Left renal cortex interstitium (tissue), 4 donors: ENCODE measurements at places on chromosomes 2 and 18.

- DNase-seq, result no peak
Observed at GRCh38 chr2:31383471-31384153, 30.9 kb downstream of the XDH start.

DNA sequence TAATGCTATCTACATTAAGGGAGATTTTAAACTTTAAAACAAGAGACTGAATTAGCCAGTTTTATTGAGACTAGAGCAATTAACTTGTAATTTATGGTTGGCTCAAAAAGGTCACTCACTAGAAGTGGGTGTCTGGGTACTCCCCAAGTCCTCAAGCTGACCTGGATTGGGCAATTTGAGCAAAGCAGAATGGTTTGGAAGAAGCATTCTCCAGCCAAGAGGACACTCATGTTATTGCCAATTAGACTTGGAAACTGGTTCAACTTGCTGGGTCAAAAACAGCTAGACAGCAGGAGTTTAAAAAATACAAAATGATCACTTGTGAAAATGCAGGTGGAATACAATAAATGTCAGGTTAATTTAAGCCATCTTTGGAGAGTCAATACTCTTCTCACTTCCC is 29.5 kb upstream of the MYO1B start:
- no peak for DNase-seq

DNA sequence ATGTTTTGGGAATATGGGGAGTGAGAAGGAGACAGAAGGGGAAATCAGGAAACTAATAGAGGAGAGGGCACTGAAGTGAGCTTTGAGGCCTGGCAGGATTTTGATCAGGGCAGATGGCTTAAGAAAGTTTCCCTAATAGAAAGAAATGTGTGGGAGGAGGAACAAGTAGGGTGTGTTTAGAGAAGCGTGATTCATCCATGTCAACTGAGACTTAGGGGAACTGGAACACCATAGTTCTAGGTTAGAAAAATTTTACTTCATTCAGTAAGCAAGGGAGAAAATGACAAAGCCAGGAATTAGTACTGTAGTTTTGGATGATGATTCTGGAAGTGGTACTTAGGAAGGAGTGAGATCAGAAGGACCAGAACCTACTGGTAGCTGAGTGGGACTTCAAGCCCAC is 296.0 kb downstream of the PLCL1 start:
- no peak for DNase-seq

DNA sequence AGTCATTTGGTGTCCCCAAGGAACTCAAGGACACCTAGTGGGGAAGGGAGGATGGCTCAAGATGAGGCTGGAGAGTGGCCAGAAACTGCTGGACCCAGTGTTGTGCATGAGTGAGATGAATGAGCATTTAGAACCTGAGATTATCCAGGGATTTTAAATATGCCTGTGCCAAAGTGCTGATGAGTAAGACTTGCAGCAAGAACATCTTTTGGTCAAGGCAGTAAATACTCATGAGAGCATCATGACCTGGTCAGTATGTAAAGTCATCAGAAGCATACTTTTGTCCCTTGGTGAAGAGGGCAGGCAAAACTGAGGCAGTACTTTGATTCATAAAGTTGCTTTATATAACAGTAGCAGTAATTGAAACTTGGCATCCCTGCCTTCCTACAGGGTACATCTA is 3.1 kb upstream of the SPP2 start:
- DNase-seq, result no peak

- DNase-seq, result no peak
Observed at GRCh38 chr2:73114273-73114867, 1.6 kb upstream of the RAB11FIP5 start.

- DNase-seq, result no peak
Observed at GRCh38 chr2:70716131-70716743, 51.8 kb downstream of the ADD2 start.

DNA sequence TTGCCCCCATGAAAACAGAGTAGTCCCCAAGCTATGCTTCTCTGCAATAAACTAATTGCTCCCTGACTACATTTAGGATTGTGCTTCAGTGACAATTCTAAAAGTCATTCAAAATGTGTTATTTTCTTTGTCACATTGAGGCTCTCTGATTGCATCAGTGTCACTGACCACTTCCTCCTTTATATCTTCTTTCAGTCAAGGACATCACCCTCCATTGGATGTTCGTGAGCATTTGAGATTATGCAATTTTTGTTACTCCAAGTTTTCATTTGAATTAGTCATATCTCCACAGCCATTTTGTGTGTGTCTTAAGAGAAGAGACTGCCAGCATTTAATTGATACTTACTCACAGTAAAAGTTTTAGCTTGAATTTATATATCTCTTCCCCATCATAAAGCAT is 780.8 kb upstream of the GCFC2 start:
- DNase-seq, result no peak

DNA sequence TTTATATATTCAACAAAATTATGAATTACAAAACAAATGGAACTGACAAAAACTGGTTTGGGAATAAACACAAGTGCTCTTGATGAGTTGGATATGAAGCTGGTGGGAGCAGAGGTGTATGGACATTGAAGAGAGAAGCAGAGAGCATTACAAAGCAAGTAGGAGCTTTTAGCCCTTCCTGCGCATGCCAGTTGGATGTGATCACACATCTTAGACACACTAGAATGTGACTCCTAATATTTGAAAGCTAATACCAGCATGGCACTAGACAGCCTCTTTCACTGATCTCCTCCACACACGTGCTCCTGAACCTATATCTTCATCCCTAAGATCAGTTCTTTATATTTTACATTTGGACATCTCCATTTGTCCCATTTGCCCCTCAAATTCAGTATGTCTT is 298.1 kb downstream of the MTX2 start:
- DNase-seq, result no peak

- DNase-seq, result no peak
Observed at GRCh38 chr2:164126960-164127660, 391.3 kb upstream of the FIGN start.

GRCh38 chr2:36530178-36530982 is 67.6 kb downstream of the FEZ2 start:
- DNase-seq, result no peak

GRCh38 chr2:64768491-64769005 is 114.8 kb upstream of the SERTAD2 start:
- no peak for DNase-seq

DNA sequence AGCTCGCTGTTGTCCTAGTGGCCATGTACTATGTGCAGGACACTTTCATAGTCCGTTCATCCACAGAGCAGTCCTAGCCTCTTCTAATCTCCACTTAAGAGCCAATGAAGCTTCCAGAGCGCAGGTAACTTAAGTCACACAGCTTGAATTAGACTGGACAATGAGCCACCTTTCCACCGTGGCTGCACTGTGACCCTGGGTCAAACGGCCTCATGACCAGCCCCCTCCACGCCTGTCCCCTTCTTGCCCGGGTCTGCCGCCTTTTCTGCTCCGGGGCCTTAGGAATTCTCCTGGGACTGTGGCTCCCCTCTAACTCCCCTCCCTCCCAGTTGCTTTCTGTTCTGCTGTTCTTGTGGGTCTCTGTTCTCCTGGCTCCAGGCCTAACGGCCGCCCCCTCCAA is 8.4 kb upstream of the PRKCE start:
- DNase-seq, result no peak

- no peak for DNase-seq
Observed at GRCh38 chr2:177052471-177052870, 160.1 kb upstream of the HNRNPA3 start.

- no peak for DNase-seq
Observed at GRCh38 chr2:157672129-157672528, 43.5 kb upstream of the ACVR1C start.

DNA sequence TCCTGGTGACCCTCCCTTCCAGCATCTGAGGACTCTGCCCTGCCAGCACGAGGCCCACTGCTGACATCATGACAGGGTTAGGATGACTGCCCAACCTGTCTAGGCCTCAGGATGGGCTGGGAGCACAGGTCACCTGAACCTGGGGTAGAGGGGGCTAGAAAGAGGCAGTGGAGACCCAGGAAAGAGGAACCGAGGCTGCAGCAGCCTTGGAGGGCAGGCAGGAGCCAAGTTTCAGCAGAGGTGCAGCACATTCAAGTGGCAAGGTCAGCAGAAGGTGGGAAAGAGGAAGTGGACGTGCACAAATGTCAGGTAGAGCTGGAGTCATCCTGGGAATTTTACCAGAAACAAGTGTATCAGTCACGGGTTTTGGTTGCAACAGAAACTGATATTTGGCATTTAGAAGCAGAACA is 13.6 kb upstream of the RAB10 start:
- no peak for DNase-seq

DNA sequence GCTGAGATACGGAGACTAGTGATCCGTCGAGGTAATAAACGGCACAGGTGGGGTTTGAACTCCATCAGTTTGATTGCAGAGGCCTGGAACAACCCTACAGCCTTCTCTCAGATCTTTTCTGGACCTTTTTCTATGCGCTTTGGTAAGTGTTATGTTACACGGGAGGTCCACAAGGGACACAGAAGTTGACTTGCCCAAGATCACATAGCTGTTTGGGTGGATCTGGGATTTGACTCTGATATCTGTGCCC is 1.1 kb upstream of the DNPEP start:
- DNase-seq, result no peak

DNA sequence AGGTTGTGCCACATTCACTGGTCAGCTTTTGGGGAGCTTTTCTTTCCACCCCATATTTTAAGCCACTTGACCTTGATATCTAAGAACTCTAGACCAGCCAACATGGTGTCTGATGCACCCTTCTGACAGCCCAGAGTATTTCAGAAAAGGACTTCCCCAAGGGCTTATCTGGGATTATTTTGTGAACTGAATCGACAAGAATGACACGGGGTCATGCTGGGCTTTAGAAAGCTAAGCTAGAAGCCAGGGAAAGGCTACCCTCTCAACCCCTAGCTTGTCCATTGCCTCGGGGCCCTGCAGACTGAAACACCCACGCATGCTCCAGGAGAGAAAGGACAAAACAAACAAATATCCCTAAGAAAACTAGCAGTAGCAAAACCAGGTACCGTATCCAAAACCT is 16.0 kb downstream of the SLC4A5 start:
- DNase-seq, result no peak

DNA sequence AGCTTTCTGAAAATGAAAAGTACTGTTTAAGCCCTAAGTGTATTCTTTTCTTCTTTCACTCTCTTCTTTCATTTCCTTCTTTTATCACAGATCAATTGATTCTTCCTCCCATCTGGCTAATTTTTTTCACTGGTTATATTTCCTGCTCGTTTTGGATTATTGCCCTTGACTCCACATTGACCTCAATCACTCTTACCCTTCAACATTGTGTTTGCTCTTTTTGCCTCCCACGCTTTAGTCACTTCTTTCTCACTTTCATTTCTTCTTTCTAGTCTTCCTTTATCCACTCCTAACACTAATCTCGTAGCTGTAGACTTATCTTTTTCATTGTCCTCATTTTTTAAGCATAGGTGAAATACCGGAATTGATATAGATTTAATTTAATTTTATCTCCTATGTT is 320.3 kb upstream of the VRK2 start:
- DNase-seq, result no peak

GRCh38 chr2:207253666-207254345 is 88.1 kb upstream of the KLF7 start:
- no peak for DNase-seq

DNA sequence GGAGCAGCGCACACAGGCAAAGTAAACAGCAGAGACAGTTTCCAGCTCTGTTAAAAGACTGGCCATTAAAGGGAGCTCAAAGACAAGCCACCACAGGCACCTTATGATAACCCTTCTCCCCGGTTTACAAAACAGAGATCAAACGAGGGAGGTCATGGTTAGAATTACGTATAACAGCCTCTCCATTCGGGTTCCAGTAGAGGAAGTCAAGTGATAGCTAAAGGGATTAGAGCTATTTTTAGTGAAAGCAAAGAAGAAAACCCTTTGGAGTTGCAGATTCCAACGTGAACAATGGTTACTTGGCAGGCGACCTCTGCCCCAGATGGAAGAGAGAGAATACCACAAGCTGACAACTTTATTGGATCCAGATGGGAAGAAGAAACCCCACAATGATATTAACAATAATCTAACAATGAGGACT is 31.2 kb upstream of the EDAR start:
- no peak for DNase-seq

DNA sequence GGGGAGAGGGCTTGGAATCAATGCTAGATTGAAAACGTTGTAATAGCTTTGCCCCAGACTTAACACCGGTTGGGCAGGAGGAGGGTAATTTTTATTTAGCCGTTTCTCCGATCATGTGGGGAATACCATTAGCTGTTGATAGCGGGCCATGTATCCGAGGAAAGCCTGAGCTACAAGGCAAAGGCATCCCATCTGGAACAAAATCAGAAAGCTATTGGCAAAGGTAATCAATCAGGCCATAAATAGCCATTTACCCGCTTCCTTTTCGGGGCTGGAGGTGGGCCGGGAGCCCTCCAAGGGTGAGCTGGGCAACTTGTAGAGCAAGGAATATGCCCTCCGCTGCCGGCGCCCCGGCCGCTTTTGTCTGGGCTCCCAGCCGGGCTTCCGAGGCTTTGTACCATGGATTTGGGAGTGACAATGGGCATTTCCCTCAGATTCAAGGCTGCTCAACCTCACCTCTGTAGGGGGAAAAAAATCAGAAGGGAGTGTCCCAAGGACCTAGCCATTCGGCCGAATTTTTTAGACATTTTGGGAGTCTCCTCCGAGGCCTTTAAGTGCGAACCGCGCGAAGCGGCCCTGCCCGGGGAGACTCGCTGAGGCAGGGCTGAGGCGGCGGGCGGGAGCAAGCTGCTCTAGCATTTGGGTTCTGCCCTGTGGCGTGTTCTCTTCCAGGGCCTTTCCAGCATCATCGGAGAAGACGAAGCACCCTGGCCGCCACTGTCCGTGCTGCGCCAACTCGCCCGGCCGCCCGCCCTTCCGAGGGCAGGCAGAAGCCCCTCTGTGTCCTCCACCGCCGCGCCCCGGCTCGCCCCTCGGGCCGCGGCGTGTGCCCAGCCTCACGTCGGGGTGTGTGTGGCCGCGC is 1.1 kb upstream of the HOXD9 start:
- DNase-seq, result no peak

DNA sequence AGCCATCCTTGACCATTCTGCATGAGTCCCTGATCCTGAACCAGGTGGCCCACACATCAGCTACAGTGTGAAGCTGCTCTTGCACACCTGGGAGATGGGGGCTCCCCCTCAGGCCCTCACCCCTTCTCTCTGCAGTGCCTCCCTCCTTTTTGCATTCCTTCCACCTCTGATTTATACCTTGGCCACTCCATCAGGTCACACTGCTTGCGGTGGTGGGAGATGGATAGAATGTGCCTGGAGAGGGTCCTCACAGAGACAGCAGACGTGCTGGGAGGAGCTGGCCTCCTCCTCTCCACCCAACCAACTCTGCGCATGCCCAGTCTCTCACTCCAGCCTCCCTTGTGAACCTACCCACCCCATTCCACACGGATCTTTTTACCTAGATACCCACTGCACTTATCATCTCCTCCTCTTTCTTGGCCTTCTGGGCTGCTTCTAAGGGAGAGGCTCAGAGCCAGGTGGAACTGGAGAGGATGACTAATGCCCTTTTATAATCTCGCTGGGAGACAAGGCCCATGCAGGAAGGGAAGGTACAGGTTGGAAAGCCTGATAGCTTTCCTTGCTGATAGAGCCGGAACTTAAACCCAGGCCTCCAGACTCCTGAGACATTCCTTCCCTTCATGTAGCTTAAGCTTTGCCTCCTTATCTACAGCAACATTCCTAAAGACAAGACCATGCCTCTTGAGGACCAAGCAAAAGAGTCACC is 205.1 kb downstream of the ZBTB7C start:
- no peak for DNase-seq

- DNase-seq, result no peak
Observed at GRCh38 chr2:70748002-70748784, 19.8 kb downstream of the ADD2 start.

GRCh38 chr18:41765460-41765859 is 189.6 kb upstream of the PIK3C3 start:
- no peak for DNase-seq
